Kidney (tissue), 22 donors: ENCODE measurements at places on chromosomes 2 and 18.

DNA sequence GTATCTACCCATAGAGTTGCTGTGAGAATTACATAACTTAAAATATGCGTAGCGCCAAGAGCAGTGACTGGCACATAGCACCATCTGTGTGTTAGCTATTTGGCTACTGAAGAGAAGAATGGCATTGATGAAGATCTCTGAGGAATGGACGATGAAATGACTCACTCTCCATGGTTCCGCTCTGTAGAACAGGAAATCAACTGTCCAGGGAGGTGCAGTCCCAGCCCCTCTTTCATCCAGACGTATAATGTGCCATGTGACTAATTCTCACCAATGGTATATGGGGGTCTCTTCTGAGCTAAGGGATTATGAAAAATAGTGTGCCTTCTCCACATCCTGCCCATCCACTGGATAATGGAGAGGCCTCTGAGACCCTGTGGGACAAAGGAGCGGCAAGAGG is 254.8 kb downstream of the CYP26B1 start:
- no peak for DNase-seq

GRCh38 chr18:51716277-51716676 is 518.8 kb upstream of the MEX3C start:
- no peak for DNase-seq

DNA sequence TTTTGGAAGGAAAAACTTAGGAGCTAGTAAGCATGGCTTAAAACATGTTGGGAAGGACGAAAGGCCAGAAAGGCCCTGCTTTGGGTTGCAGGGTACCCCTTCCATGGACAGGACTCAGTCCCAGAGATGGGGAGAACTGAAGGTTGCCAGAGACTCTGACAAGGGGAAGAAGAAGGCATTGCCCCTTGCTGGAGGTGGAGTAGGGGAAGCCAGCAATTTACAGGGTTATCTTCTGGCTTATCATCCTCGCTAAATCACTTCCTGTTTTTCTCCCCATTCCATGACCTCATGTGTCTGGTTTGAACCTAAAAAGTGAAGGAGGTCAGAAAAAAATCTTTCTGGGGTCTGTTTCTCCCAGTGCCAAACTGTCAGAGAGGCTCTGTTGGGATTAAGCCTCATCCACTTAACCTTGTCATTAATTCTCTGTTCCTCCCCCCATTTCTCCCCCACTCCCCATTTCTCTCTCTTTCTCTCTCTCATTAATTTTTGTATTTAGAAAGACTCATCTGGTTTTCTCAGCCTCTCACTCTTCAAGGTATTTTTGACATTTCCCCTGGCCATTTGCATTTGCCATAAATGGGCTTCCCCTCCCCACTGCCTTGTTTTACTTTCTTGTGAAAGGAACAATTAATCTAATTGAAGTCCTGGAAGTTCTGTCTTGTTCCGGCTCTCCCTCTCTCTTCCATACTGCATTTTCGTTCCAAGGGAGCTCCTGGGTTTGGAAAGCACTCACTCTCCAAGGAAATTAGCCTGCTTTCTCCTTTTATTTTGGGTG is 17.4 kb downstream of the NRP2 start:
- no peak for DNase-seq

DNA sequence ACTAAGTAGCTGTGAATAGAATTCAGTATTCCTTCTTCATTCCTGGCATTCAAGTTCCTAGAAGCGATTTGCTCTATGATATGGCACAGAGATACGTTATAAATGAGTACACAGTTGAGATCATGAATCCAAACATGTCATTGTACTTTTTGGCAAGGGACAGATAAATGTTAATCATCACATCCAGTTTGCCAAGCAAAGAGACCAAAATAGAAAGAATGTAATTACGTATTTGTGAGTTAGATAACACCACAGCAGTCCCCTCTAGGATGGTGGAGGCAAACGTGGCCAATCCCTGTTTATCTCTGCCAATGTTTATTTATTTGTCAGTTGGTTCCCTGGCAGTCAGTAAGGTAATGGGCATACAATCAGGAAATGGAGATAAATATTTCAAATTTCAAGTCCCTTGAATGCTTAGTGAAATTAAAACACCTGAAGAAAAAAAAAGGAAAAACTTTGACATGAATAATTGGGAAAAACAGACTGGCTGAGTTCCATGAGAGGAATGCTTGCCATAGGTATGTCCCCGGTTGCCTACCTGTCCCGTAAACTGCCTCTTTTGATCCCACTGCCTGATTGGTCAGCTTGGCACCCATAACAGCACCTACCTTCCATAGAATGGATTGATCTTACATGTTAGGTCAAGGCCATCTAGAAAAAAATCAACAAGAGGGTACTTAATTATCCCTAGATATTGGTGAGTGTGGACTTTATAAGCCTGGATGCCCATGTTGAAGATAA is 451.1 kb upstream of the NETO1 start:
- no peak for DNase-seq

DNA sequence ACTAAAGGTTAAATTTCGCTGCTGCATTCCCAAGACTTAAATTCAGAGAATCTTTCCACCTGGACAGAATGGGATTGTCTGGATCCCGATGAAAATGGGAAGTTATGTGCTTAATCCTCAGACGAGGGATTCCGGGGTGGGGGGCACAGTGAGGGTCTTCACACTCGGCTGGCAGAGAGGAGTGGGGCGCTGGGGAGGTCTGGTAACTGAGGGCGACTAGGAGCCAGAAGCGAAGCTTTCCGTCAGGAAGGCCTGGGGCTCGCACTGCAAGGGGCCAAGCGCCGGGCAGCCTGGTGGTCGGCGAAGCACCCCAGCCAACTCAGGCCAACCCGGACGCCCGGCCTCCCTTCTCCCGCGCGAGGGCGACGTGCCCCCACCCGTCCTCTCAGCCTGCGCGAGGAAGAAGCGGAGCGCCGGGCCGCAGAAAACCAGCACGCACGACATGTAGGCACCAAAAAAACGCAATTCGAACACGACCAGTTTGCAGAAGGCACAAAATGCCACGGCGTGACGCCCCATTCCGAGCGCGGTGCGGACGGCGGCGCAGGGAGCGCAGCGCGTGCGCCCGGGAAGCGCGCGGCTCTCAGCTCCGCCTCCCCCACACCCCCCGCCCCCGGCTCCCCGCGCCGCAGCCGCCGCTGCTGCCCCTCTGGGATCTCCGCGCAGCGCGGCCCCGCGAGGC is 188.1 kb downstream of the ZEB2 start:
- no peak for DNase-seq

GRCh38 chr18:61543518-61543917 is 210.3 kb downstream of the CDH20 start:
- DNase-seq, result no peak

DNA sequence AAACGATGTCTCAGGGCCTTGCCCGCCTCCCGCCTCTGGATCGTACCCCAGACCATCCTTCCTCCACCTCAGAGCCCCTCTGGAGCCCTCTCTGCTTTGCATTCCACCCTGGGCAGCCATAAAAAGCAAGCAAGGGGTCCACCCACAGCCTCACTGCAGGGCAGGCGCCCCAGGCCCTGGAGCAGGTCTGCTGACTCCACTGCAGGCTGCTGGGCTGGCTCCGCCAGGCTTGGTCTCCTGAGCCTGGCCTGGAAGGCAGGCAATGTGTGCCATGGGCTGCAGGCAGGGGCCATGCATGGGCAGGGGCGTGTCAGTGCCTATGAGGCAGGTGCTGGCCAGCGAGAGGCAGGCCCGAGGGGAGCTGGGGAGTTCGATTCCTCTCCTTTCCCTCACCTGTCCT is 186.0 kb downstream of the ANKRD30B start:
- DNase-seq, result no peak

DNA sequence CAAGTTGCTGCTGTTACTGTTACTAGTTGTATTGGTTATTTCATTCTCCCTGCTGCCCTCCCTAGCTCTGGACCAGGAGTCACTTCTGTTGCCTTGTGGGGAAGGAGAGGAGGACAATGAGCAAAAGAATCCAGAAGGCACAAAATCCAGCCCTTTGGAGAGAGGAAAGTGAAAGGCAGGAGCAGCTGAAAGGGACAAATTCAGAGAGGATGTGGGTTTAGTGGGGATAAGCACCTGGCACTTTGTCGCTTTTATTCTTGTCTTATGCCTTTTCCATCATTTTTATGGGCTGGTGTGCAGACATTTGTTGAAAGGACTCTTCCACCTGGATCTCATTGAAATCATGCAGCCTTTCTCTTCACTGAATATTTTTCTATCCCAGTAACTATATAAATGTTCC is 24.3 kb upstream of the LTBP1 start:
- no peak for DNase-seq

DNA sequence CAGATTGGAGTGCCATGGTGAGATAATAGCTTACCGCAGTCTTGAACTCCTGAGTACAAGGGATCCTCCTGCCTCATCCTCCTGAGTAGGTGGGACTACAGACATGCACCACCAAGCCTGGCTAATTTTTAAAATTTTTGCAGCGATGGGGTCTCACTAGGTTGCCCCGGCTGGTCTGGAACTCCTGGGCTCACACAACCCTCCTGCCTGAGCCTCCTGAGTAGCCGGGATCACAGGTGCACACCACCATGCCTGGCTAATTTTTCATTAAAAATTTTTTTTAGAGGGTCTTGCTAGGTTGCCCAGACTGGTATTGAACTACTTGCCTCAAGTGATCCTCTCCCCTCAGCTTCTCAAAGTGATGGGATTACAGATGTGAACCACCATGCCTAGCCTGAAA is 27.8 kb downstream of the RAB31 start:
- no peak for DNase-seq

GRCh38 chr2:133591164-133591563 is 22.9 kb upstream of the NCKAP5 start:
- DNase-seq, result no peak

GRCh38 chr18:59180150-59180845 is 39.7 kb upstream of the GRP start:
- no peak for DNase-seq

DNA sequence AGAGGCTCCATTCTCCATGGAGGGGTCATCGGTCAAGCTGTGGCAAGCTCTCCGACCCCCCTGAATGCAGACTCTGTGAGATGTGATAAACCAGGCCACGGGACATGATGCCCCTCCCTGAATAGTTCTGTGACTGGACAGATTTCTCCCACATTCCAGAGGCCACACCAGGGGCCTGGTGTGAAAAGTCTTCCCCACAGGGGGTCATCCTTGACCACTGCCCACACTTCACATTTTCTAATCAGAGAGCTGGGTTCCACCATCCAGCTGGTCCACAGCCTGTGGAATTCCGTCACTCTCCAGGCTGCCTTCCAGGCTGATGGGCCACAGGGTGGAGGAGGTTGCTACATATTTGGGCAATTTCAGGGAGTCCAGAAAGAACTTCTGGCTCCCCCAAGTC is 51.3 kb upstream of the CYRIA start:
- no peak for DNase-seq

DNA sequence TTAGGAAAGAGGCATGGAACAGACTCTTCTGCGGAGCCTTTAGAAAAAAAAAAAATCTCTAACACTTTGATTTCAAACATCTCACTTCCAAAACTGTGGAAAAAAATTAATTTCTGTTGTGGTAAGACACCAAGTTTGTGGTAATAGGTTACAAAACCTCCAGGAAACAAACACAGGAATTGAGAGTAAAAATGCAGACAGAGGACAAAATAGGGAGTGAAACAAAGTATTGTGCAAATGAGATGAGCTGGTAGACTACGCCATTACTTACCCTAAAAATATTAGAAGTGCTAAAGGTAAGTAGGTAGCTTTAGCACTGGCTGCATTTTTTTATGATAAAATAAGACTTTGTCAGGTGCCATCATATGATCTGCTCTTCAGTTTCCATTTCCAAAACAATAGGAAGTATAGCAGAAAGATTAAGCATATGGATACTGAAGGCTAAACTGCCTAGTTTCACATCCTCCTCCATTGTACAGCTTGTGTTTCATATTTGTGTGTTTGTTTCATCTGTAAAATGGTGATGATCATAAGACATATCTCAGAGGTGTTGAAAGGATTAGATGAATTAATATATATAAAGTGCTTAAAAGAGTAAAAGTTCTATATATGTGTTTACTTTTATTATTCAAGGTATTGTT is 309.2 kb downstream of the NR4A2 start:
- no peak for DNase-seq

- peak; percentile 85 for DNase-seq
These were observed 6.3 kb downstream of the BOK start for GRCh38 chr2:241564596-241565410.

- no peak for DNase-seq
These were observed 1021.2 kb downstream of the LRP1B start for GRCh38 chr2:141109633-141110032.
